ENCODE measurements at places on chromosomes 1 and 21.

GRCh38 chr1:39777306-39777705, 6.2 kb upstream of the OXCT2 start:
- no peak for DNase-seq

GRCh38 chr1:18599086-18599485, 31.6 kb upstream of the PAX7 start:
- peak; percentile 24 for DNase-seq

- DNase-seq = no peak
These were observed 130.3 kb downstream of the ROR1 start for GRCh38 chr1:63903947-63904610.

- DNase-seq = no peak
These were observed 1349.0 kb upstream of the B3GALT2 start for GRCh38 chr1:194535369-194535768.

DNA sequence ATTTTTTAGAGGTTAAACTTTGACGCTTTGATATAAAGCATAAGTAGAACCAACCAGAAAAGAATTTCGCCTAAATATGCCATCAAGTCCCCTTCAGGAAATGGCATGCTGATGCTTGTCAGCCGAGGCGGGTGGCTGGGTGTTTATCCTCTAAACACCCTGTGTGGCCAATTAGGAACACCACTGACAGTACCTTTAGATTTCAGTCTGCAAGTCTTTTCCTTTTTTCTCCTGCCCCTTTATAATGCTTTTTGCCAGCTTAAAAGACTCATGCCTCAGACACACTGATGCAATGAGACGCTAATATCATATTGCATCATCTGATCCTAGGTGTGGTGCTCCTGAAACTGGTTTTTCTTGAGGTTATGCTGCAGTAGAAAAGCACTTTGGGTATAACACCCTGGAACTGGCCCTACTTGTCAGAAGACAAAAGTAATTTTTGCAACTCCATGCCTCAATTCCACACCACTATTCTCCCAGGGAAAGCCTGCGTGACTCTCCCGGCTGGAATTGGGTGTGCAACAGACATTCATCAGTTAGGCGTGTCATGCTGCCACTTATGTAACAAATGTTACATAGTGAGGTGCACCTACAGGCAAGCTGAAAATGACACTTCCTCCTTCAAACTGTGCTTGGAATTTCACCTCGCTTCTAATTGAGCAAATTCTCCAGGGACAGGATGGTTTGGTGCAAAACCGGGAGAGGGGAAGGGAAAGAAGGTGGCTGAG, 2.0 kb upstream of the RCC2 start:
- no peak for DNase-seq

DNA sequence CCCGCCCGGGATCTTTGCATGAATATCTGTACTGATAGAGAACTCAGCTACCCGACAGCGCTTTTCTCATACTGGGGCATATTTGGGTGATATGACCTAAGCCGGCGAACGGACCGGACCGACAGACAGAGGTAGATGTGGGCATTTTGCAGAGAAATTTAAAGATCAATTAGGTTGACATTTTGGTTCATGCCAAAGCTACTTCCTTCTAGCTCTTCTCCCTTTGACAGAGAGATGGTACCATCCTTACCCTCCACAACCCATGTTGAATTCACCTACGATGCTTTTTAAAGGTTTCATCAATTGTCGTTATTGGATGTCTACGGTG, 459 bp downstream of the ARV1 start:
- DNase-seq = no peak

GRCh38 chr21:36549470-36549869, 69.5 kb upstream of the CLDN14 start:
- no peak for DNase-seq

DNA sequence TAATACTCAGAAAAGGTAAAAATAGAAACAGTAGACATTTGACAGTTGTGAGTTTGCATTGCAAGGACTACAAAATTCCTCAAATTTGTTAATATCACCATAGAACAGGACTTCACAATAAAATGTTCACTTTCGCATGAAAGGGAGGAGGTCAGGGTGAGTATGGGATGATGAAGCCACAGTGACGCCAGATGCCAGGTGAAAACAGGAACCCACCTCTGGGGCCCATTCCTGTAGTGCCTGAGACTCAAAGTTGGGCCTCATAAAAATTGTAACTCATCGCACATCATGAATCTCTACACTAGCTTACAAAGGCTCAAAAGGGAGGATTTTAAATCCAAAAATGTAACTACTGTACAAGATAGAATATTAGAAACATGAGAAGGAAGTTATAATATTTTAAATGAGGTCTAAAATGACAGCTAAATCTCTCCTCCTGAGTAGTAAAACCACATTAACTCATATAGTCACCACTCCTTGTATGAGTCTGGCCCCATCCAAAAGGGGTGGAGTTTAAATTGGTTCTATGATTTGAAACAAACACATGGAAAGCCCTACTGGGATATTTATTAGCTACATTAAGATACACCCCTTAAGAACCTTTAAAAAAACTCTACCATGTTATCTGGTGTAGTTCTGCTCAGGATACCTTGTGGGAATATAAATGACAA, 93.7 kb downstream of the ETS2 start:
- DNase-seq = no peak

DNA sequence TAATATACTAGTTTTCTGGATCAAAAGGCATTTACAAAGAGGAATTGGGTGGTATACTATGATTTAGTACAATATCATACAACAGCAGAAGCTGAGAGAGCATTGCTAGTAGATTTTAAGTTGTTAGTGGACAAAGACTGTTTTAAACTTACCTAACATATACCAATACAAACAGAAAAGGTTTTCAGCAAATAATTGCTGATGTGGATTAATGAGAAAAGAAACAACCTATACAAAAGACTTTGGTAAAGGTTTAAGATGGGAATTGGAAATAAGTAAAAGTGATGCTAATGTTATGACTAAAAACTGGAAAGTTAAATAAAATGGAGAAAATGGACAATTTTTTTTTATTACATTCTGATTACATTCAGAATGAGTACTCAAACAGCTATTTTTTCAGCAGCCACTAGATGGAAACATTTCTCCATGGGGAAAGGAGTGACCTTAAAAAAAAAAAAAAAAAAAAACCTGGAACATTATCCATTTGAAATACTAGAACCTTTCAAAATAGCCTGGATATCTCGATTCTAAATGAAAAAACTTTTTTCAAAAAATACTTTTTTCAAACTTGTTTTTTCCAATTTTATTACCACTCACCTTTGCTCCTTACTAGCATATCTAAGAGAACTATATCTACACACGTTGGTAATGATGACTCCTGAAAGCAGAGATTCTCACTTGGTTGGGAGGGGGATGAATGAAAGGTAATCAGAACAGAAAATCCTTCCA, 55.4 kb downstream of the EPRS1 start:
- no peak for DNase-seq

DNA sequence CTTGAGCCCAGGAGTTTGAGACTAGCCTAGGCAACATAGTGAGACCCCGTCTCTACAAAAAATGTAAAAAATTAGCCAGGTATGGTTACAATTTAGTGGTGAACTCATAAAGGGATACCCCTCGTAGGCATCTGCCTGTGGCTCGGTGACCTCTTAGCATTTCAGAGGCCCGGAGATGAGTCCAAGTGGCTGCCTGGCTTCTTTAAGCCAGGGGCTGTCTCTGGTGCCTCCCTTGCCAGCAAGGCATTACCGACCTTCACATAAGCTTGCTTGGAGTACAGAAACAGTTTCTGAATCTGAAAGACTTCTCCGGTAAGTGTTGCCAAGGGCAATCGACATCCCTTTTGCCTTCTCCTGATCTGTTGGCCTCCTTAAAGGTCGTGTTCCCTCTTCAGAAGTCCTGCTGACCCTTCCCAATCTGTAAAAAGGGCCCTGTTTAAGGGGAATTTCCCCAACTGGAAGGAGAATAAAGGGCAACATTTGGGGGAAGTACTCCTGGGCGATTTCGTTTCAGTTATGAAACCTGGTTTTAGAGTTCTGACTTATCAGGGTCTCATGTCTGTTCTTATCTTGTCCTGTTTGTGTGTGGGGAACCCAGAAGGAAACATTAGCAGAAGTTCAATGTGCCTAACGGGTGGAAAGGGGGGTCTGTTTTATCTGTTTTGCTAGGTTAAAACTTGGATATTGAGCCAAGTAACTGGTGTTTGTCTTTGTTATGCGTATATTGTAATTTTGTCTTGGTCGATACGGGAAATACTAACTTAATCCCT, 32.9 kb downstream of the KIFAP3 start:
- no peak for DNase-seq

GRCh38 chr1:39255222-39255621, 50.7 kb downstream of the MACF1 start:
- no peak for DNase-seq

DNA sequence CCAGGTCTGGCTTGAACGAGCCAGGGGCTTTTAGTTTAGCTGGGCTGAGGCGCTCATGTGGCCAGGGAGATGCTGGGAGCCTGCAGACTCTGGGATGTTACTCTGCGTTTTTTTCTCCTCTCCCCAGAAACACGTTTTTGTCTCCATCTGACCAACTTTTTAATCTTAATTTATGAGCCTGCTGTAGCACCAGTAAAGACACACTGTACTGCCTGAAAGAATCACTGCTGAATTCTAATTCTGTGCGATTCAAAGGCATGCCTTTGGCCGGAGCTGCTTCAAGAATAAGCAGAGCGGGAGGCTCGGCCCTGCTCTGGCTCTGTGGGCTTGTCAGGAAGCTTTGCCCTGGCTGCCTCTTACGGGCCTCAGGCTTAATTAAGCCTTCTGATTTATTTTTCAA, 129.5 kb downstream of the CAMTA1 start:
- DNase-seq = no peak

- no peak for DNase-seq
These were observed 16.1 kb upstream of the IFFO2 start for GRCh38 chr1:18972531-18972930.

GRCh38 chr1:174963529-174964125, 36.1 kb upstream of the CACYBP start:
- no peak for DNase-seq

- no peak for DNase-seq
These were observed 166.9 kb downstream of the TOMM20 start for GRCh38 chr1:234961456-234962339.

DNA sequence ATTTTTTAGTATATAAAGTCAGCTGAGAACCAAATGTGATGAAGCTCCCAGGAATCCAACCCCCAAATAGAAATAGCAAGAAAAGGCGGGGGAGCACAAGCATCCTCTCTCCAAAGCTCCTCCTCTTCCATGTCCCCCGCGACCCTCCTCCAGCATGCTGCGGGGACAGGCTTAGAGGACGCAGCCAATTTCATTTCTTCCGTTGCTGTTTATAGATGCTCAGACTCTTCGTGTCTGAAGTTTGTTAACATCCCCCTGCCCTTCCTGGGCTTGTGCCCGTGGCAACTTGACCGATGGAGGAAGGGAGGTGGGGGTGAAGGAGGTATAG, 754 bp upstream of the NPPA start:
- DNase-seq = no peak

GRCh38 chr1:222791006-222791710, 23.7 kb upstream of the DISP1 start:
- DNase-seq = no peak

DNA sequence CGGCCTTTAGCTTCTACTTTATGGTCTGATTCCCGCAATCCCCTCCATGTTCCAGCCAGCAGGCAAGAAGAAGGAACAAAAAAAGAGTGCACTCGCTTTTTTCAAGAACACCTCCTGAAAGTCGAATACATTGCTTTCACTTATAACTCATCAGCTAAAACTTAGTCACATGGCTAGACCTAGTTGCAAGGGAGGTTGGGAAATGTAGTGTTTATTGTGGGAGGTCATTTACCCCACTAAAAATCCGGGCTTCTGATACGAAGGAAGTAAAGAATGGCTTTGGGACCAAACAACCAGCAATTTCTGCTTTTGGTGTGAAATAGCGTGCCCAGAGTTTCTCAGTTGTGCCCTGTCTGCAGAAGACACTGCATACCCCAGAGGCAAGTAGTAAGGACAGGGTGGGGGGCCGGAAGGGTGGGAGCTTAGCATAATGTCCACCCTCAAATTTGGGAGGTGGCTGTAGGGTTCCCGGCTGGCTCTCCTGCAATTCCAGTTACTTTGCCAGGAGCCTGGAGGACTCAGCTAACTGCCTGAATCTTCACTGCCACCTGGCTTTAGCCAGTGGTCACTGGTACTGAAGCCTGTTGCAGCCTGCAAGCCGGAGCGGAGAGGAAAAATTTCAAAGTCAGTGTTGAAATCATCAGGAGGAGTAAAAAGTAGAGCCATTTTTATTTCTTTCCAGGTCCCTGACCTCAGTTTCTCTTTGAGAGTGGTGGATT, 57.7 kb upstream of the F3 start:
- DNase-seq = no peak

GRCh38 chr1:164726235-164726634, 167.3 kb downstream of the PBX1 start:
- DNase-seq = no peak

DNA sequence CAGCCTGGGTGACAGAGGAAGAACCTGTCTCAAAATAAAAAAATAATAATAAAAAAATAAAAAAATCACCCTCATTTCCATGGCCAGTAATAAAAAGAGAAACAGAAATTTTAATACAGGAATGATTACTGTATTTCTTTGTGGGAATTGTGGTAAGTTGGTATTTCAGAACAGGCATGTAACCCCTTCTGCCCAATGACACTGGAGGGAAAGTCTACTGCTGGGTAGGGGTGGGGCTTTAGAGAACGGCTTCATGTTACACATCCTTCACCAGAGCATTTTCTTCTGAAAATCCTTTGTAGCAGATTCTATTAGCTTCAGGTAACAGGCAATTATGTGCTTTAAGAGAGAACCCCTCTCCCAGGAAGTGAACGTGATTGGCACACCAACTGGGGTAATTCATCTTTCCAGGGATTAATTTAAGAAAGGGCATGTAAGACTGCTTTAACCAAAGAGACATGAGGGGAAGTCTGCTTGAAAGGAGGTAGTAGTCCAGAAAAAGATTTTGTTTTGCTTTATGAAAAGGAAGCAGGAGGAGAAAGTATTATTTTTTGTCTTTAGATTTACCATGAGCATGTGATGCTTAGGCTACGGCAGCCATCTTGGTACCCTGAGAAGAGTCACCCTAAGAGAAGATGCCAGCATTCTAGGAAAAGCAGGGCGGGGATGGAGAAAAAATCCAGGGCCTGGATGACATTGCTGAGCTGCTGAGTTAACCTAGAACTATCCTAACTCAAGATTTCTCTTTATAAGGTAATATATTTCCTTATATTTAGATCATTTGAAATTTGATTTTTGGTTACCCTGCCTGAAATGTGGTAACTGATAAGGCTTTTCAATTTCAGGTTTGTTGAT, 57.7 kb upstream of the DPT start:
- no peak for DNase-seq

DNA sequence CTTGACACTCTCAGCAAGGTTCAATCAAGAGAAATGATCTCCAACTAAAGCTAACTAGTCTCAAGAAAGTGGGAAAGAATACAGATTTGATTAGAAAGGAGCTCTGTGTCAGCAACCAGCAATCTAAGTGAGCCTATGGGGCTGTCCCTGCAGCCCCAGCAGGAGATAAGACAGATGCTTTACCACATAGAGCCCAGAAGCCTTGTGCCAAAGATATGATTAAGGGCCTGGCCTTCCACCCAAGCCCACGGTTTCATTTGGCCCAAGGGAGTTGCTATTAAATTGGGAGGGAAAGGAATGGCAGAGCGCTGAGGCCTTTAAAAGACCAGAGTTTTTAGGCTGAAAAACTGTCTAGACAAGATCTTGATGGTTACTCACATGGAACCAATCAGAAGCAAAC, 74.8 kb downstream of the HLCS start:
- no peak for DNase-seq

- no peak for DNase-seq
These were observed 18.9 kb upstream of the CCT8 start for GRCh38 chr21:29092102-29092959.

Measured in WERI-Rb-1 (cell line).